ENCODE measurements at places on chromosomes 7 and 10.

GRCh38 chr7:30163231-30163894 lies 28.6 kb downstream of the MTURN start:
- peak; percentile 29 for DNase-seq

DNA sequence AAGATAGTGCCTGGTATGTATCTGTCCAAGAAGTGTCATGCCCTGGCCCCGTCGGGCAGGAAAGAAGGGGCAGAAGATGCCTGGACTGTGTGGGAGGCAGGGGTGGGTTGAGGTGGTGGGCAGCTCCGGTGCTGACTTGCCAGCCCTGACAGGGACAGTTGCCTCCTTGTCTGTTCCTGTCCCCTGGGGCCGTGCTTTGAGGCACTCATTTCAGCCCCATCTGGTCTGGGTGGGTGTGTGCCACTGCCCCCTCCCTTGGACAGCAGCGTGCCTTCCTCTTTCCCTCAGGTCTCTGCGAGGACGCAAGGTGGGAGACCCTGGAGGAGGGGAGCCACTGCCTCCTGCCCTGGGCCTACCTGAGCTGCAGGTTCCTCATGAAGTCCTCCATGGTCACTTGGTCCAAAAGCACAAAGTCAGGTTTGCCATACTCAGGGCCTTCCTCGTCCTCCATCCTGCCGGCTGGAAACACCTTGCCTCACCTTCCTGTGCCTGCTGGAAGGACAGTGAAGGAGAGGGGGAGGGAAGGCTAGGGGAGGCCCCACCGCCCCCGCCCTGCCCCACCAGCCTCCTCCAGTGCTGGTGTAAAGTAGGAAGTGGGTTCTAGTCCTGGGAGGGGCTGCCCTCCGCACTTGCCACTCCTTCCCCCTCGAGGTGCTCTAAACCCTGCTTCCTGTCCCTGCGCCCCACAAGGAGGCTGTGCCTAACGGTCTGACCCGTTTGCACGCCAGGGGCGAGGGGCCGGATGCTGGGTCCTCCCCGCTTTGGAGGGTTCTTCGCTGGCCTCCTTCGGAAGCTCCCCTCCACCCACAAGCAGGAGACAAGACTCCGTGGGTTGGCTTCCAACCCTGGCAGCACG lies at the start of gene MYO1G:
Gene MYO1G, minus strand, starts transcription at position 505 of the 856 bp plus-strand sequence. Its CDS starts 54 bp downstream, at position 451.
- peak; percentile 91 for DNase-seq

- DNase-seq = no peak
These were observed 2.3 kb downstream of the ERLIN1 start for GRCh38 chr10:100183481-100183880.

- DNase-seq = no peak
These were observed 156.0 kb downstream of the SEMA3D start for GRCh38 chr7:85030893-85031292.

- no peak for DNase-seq
These were observed 254.8 kb upstream of the PITRM1 start for GRCh38 chr10:3427347-3427746.

- DNase-seq = no peak
These were observed 98.9 kb downstream of the MKI67 start for GRCh38 chr10:128027306-128027705.

- no peak for DNase-seq
These were observed 8.9 kb downstream of the CUBN start for GRCh38 chr10:17120694-17121093.

- no peak for DNase-seq
These were observed 553 bp upstream of the ADD3 start for GRCh38 chr10:110007161-110007700.

DNA sequence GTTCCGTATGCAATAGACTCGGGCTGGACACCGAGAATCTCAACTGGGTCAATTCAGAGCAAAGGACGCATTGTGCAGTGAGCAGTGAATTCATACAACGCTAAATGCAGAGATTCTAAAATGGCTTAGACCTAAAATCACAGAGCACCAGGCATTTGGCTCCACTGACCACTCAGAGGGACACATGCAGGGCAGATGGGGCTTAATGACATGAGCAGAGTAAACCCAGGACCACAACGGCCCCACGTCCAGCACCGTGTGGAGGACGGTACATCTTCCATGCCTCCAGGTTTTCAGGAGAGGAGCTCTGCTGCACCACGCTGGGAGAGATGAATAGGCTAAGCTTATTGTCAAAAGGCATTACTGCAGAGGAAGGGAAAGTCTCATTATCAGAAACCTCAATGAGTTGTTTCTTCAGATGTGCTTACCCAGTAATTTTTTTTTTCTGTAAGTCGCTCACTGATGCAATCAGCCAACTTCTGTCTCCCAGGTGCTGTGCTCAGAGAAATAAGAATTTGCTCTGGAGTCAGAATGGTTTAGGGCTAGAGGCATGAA lies 555.0 kb downstream of the PTPRN2 start:
- no peak for DNase-seq

- no peak for DNase-seq
These were observed 106.6 kb upstream of the SHH start for GRCh38 chr7:155918720-155919390.

DNA sequence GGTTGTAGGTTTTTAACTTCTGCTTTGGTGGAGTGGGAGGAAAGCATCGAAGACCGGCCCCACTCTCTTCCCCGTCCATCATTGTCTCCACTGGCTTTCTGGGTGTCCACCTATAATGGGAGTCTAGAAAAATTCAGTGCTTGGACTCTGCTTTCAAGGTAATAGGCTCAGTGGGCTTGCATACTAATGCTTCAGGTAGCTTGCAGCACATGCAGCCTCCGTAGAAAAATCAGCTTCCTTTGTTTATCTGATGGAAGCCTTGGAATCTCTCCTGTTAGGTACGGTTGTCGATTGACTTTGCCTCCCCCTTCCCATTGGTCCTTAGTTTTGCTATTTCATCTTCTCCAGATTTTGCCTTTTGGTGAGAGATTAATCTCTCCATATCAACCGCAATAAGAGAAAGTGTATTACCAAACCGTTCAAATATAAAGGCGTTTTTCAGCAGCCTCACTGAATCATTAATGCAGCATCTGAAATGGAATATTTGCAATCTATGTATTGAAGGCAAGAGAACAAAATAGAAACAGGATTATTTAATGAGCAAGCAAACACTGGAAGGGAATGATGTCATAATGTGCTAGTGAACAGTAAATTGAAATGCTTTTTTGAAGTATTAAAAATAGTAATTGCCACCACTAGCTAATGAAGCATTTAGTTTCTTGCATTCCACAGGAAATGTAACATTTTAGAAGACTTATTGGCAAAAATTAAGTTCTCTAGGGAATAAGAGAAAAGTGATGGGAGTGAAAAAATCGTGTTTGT lies 944 bp downstream of the AVL9 start:
- DNase-seq = no peak

DNA sequence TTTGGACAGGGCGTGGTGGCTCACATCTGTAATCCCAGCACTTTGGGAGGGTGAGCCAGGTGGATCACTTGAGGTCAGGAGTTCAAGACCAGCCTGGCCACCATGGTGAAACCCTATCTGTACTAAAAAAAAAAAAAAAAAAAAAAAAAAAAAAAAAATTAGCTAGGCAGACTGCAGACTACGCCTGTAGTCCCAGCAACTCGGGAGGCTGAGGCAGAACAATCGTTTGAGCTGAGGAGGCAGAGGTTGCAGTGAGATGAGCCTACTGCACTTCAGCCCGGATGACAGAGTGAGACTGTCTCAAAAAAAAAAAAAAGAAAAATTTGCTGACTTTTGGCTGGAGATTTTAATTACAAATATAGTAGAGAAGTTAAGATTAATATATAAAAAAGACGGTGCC lies 104.0 kb downstream of the HIPK2 start:
- no peak for DNase-seq

Measured in activated gamma-delta T cell treated with Interleukin-2 at 50 U/mL for 16 hours (primary cell).